CD4-positive, alpha-beta memory T cell (primary cell): ENCODE measurements at places on chromosomes 7 and 10.

DNA sequence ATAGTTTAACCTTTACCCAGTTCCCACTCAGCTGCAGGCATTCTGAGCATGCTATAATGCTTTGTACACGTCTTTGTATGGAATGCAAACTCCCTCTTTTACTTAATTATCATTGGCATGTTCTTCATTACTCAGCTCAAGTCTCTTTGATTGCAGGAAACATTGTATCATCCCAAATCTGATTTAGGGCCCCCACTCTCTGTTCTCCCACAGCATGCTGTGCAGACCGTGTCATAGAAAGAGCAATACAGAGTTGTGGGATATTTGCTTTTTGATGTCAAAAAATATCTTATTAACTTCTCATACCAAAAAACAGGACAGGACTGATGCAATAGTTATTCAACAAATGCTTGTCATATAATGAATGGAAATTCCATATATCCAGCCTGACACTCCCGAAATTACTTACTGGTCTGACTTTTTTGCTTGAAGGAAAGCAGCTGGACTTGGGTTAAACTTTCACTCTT lies 1081.5 kb upstream of the C7orf33 start:
- DNase-seq = no peak

- DNase-seq = no peak
Observed at GRCh38 chr7:74329225-74329624, 40.0 kb downstream of the CLIP2 start.

- no peak for DNase-seq
Observed at GRCh38 chr10:102313221-102313896, 68.0 kb downstream of the GBF1 start.

DNA sequence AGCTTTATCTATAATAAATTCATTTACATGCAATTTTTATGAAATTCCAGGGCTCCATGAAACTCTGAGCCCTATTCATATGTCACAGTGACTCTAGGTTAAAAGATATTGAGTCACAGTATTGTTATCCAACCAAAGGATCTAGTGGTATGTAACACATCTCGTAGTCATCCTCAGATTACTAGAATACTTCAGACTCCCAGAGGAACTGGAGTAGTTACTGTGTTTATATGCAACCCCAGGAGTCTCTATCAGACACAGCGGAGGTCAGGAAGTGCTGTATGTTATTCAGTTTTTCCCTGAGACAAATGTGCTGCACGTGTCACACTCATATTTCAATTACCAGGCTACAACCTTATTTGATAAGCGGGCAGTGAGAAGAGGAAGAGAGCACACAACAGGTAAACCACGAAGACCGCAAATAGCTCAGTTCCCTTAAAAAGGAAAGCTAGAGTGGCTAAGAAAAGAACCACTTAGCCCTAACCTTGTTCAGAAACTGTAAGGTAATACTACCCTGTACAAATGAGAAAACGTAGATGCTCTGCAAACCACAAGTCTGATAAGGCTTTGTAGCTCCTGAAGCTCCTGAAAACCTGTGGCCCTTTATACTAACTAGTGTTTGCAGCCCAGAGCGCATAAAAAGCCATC lies 114.0 kb upstream of the CNTNAP2 start:
- DNase-seq = no peak

DNA sequence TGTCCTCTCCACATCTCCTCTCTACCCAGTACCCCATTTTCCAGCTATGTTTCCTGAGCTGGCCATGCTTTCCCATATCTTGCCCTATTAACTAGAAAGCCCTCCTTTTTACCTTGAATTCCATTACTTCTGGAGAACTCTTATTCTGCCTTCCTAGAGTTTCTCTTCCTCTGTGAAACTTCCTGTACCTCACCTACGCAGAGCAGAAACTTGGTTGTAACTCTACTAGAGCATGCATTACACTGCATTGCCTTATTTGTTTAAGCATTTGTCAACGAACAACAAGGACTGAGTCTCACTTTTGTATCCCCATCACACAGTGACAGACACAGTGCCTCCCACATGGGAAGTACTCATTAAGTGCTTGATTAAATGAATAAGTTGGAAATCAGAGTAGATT lies 36.4 kb downstream of the VCL start:
- DNase-seq = no peak

- DNase-seq = peak; percentile 52
Observed at GRCh38 chr7:143407287-143408251, 1.1 kb downstream of the EPHA1 start.

DNA sequence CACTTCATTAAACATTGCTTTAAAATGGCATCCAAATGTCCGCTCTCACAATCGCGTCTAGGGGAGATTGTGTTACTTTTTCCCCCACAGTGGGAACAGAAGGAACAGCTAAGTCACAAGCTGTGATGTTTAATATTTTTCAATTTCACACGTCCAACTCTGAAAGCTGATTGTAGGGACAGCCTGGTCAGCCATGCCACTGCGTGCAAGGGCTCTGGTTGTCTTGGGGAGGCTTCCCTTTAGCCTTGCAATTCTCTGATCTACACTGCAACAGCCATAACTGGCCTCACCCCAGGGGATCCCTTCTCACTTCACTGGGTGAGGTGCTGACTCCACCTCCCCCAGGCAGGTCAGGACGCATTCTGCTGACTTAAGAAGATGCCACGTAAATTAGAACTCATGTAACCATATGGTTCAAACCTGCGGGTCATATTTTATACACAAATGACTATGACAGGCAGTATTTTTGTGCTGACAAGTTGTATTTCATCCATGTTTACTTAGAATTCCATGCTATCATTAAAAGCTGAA lies 425.2 kb upstream of the NFE2L3 start:
- no peak for DNase-seq

DNA sequence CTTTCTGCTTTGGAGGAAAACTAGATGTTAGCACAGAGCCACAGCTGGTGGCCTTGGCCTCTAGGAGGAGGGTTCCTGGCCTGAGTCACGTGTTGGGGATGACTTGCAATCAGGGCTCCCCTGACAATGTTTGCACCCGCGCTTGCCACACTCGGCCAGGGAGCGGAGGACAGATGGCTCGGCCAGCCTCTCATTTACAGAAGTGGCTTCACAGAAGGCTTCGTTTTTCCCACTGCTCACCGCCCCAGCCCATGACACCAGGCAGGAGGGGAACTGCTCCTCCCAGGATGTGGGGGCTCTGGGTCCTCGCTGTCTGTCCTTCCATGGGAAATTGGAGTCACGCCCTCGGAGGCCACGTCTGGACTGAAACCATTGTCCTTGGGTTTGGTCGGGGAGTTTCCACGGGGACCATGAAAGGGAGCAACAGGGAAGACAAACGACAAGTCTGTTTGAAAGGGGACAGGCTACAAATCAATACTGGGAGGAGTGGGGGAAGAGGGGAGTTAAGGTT lies 49.6 kb upstream of the UBE3C start:
- no peak for DNase-seq

DNA sequence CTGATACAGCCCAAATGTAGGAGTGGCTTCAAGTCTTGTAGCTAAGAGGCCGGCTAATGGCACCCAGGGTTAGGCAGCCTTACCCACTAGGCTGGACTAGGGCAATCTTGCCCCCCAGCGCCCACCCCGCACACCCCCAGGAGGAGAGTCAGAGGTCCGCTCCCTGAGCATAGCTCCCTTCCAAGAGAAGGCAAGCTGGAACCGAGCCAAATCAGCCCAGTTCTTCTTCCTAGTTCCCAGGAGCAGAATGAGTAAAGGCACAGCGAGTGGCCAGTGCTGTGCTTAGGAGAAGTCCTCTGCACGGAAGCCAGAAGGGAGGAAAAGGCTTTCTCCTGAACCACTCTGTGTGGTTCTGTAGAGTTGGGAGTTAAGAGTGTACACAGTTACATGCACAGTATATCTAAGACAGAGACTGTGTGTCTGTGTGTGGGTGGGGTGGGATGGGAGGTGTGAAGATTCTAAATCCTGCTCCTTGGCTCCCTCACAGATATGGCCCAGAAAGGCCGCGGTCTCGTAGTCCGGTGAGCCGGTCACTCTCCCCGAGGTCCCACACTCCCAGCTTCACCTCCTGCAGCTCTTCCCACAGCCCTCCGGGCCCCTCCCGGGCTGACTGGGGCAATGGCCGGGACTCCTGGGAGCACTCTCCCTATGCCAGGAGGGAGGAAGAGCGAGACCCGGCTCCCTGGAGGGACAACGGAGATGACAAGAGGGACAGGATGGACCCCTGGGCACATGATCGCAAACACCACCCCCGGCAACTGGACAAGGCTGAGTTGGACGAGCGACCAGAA lies 59.7 kb upstream of the PDCD4 start:
- DNase-seq = no peak

DNA sequence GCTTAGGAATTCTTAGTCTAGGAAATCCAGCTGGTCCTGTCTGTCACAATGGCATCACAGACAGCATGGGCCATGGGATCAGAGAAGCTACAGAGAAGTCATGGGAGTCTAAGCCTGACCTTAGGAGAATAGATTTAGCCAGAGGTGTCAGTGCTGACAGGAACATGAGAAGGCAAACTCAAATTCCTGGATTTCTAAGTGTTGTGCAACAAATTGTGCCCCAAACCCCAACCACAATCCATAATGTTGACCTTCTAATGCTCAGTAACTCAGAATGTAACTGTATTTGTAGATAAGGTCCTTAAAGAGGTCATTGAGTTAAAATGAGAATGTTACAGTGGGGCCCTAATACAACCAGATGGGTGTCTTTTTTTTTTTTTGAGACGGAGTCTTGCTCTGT lies 95.9 kb upstream of the RHOBTB1 start:
- DNase-seq = no peak

DNA sequence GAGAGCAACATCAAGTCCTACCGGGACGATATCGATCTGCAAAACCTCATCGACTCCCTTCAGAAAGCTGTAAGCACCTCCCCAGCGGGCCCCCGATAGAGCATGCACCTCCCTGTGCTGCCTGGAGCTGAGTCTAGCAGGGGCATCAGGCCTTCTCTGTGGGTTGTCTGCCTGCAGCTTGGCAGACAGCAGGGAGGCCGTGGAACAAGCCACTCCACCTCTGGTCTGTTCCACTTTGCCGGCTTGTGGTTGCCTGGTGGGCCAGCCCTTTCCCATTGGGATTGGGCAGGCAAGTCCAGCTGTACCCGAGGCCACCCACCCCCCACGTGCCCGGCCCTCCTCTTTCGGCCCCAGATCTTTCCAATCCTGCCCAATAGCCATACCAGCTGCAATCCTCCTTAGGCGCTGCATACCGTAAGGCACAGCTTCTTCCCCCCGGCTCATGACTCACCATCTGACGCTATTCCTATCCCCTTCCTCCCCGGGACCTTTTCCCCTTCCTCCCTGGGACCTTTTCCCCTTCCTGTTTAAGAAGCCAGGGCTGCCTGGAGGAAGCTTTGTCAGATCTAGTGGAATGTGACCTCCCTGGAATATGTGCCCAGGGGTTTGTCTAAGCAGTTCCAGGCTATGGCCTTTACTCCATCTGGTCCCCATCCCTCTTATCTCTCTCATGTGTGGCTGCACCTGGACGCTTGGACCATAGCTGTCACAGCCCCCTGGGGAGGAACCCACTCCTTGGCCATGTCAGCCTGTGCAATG lies 28.1 kb upstream of the SH2D4B start:
- DNase-seq = no peak

- peak; percentile 75 for DNase-seq
Observed at GRCh38 chr10:97072851-97073665, 112.7 kb downstream of the SLIT1 start.

- DNase-seq = no peak
Observed at GRCh38 chr10:13669182-13669855, 82.6 kb downstream of the PRPF18 start.

DNA sequence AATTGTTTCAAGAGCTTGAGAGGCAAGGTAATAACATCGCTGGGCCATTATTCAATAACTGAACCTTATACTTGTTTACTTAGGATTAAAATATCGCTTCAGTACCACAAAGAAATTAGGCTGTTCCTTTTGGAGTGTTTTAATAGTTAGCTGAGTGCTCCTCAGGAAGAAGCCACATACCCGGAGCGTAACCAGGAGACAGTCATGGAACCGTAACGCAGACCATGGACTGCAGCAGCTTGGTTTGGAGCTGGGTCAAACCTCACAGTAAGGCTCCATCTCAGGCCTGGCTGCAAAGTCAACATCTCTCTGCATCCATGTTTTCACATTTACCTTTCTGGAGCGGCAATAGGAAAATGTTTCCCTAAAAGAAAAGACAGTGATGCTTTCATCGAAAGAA lies 599.0 kb downstream of the TNS3 start:
- DNase-seq = no peak

DNA sequence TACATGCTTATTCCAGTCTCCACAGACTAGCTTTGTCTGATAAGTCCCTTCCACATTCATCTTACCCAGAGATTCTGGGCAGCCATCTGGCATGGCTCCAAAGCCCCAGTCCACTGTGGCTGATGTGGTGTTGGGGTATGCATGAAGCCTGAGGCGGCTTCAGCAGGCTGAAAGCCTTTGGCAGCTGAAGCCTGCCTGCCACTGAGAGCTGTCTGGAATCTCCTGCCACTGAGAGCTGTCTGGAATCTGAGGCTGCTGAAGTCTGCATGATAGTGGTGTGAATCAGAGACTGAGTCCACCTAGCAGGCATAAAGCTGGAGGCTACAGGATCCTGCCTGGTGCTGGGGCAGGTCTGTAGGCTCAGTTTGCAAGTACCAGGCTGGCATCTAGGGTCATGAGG lies 87.1 kb downstream of the DYNC1I1 start:
- DNase-seq = no peak

- DNase-seq = no peak
Observed at GRCh38 chr7:156046031-156046560, 233.8 kb upstream of the SHH start.

- no peak for DNase-seq
Observed at GRCh38 chr10:785861-786214, 96.4 kb upstream of the DIP2C start.

- DNase-seq = no peak
Observed at GRCh38 chr10:103193820-103194529, 903 bp upstream of the NT5C2 start.

DNA sequence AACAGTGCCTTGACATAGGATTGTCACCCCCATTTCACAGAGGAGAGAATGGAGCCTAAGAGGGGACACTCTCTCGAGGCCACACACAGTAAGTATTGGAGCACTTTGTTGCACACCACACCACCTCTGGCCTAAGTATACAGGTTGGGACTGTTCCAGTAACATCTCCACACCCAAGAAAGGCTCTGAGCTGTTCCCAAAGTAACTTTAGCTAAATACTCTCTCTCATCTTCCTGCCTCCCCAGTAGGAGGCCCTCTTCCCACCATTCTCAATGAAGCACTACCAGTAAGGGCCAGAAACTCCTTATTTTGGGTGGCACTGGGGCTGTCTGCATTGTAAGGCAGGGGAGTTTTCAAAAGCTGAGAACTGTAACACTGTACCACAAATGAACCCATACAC lies 189.5 kb downstream of the ZNF438 start:
- DNase-seq = no peak
